ENCODE measurements at places on chromosomes 2 and 18.

DNA sequence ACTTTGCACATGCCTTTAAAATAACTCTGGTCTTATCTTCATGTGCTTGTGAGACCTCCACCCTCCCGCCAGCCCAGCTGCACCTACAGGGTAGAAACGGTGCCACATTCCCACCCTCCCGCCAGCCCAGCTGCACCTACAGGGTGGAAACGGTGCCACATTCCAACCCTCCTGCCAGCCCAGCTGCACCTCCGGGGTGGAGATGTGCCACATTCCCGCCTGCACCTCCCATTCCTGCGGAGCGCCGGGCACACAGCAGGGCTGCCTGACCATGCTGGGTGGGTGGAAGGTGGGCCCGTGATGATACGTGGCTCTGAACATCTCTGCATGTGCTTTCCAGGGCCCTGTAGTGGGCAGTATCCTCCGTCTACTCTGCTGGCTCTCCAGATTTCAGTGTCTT lies 243.7 kb upstream of the PXDN start:
- DNase-seq, result no peak

GRCh38 chr2:8239531-8240088 lies 442.2 kb upstream of the ID2 start:
- DNase-seq, result no peak

- DNase-seq, result no peak
These were observed 38.3 kb upstream of the TEX51 start for GRCh38 chr2:126860385-126860784.

DNA sequence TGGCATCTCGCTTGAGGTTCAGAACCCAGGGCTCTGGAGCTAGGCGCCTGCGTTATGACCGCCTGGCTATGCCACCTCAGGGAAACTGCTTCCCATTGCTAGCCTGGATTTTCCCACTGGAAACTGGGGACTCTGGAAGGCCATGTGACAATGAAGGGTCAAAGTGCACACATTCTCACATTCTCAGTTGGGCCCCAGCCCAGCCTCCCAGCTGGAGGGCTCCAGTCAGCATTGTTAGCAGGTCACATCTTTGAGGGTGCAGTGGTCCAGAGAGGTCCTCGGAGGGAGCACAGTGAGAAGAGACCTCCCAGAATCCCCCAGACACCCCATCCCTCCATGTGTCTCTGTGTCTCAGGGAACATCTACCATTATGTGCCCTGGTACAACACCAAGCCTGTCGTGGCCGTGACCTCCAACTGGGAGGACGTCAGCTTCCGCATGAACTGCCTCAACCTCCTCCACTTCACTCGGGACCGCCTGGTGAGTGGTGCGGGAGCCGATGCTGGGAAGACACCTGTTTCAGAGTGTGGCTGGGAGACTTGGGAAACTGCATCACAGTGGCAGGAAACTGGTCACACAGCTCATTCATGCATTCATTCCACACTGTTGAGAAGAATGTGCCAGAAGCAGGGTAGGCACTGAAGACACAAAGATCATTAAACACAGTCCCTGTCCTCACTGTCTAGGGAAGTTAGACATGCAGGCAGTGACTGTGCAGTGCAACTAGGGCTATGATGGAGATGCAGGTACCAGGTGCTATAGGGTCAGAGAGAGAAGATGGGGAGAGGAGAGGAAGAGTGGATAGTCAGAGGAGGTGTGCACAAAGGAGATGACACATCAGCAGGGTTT lies 41.6 kb downstream of the FER1L5 start:
- no peak for DNase-seq

DNA sequence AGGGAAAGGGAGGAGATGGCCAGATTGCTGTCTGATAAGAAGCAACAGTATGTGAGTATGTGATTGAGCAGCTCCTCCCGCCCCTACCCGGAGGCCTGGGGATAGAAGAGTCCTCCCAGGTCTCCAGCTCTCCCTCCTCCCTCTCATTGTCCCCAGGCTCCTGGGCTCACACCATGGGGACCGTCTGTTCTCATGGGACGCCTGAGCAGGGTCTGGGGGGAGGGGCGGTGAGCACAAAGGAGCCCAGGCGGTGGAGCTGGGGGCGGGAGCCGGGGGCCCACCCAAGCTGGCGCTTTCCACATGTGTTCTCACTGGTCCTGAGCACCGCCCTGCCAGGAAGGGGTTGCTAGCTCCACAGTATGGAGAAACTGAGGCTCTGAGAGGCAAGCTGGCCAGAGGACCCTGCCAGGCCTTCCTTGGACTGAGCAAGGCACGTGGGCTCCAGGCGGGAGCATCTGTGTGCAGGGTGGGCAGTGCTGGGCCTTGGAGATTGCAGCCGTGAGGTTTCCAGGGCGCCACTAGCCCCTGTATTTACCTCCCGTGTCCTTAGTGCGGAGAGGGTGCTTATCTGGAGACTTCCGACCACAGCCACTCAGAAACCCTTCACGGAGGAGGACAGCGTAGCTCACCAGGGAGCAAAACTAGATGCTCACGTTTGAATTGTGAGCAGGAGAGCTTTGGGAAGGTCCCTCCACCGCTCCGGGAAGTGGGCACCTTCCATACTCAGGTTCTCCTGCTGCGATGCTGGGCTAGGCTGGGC lies 37.4 kb downstream of the PDIA6 start:
- no peak for DNase-seq

- DNase-seq, result no peak
These were observed 66.6 kb upstream of the PELI1 start for GRCh38 chr2:64210816-64211215.

- no peak for DNase-seq
These were observed 123.0 kb upstream of the CCDC150 start for GRCh38 chr2:196516564-196516963.

DNA sequence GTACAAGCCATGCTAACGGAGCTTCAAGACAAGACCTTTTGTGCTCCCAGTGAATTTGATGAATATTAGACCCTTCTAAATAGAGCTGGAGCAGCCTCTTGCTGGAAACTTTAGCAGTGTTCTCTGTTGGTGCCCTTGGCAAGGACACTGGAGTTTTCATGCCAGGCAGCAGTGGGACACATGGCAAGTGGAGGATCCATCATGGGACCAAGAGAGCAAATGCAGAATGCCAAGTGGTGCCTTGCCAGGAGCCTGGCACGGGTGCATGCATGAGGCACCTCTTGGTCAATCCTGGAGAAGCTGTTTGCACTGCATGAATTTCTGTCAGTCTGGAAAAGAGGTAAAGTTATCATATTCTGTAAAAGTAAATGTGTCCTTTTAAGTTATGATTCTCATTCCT lies 59.1 kb downstream of the NETO1 start:
- no peak for DNase-seq

GRCh38 chr18:44887227-44887631 lies 206.5 kb downstream of the SETBP1 start:
- peak; percentile 72 for DNase-seq

DNA sequence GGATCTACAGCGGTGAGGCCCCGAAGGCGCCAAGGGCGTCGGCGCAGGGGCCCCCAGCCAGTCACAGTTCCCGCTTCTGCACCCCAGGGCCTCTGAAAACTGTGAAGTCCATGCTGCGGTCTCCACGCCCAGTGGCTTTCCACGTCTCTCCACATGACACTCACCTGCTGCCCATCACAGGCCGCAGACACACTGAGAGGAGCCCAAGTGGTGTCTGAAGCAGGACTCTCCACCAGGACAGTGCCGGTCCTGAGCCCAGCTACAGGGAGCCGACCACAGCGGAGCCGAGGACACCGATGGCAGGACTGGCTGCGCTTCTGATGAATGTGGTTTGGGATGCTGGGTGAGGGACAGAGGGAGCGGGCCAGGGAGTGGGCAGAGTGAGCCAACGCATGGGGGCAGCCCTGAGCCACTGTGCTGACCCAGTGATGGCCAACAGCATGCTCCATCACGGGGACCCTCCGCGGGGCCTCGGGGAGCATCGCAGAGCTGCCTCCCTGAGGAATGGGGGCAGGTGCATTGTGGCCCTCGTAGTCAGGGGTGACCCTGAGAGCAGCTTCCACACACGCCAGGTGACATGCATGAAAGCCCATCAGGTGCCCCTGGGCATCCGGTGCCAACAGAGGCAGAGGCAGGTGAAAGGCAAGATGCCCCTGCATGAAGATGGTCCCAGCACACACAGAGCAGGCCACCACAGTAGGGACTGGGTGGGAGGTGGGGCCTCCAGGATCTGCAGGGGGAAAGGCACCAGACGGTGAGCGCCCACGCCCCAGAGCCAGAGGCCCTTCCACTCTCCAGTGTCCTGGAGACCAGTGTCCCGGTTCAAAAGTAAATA lies 116.6 kb downstream of the HDAC4 start:
- no peak for DNase-seq

GRCh38 chr2:42026272-42026671 lies 21.5 kb upstream of the PKDCC start:
- DNase-seq, result no peak

DNA sequence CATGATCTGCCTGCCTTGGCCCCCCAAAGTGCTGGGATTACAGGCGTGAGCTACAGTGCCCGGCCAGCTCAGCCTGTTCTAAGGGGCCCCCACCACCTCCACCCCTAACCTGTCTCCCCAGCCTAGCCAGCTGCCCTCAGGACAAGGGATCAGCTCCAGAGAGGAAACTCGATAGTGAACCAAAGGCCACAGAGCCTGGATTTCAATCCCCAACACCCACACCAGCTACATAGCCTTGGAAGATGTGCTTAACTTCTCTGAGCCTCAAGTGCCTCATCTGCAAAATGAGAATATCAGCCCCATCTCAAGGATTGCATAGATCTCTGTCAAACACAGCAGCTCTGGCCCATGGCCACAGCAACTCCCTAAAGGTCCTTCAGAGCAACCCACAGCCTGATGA lies 32.0 kb downstream of the BIN1 start:
- DNase-seq, result no peak

DNA sequence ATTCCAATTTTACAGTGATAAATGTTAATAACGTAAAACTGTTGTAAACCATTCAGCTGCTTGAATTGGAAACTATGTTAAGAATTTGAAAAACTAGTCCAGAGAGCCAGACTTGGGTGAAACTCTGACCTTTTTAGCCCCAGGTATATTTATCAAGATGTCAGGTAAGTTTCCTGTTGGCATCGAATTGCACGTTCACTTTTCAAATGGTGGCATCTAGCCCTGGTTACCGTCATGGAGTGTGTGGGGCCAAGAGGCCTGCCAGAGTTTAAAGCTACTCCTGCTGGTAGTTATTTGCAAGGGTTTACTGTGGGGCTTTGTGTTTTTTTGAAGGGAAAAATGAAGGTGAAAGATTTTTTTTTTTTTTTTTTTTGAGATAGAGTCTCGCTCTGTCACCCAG lies 109.9 kb downstream of the WDSUB1 start:
- DNase-seq, result no peak

DNA sequence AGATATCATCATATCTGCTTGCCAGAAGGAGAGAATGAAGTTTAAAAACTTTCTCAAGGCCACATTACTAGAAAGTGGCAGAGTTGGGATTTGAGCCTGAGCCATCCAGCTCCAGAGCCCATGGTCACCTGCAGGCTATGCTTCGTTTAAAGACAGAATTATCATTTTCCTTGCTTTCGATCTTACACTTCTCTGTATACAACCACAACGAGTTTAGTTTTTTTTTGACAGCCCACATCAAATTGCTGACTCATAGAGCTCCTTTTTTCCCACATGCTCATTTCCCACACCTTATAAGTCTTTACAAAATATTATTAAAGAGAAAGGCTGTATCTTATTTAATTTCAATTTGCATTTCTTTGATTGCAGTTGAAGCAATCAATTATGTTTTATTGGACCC lies 6.5 kb downstream of the PLEK start:
- no peak for DNase-seq

DNA sequence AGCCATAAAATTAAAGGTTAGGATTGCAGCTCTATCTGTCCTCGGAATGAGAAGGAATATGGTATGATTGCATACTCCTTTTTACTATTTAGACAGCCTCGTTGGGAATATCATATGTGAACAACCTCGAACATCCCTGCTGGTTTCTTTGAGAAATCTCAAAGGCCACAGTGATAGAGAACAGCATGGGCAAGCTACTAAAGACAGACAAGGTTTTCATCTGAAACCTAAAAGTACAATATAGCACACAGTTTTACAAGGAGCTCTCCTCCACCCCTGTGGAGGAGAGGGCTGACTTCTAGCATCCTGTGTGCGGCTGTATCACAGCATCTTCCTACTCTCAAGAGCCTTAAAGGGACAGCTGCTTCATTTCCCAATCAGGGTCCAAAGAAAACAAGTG lies 104.3 kb downstream of the VWC2L start:
- no peak for DNase-seq

DNA sequence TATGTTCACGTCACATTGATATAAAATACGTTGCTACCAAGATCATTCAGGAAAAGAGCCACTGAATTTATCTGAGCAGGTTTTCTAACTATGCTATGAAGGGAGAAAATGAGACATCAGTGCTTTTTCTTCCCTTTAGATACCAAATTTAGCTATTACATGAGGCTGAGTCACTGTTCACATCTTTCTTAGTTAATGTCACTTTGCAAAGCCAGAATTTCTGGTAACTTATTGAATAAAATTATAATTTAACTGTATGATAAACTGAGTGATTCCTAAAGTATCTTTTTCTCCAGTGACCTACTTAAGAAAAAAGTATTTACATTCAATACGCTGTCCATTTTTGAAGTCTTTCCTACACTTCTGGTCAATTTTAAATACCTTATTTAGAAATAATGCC lies 22.7 kb downstream of the C1D start:
- no peak for DNase-seq

GRCh38 chr2:197011801-197012641 lies 85.5 kb upstream of the PGAP1 start:
- DNase-seq, result peak; percentile 16

GRCh38 chr2:85988914-85989270 lies 100.1 kb upstream of the ST3GAL5 start:
- DNase-seq, result no peak

GRCh38 chr18:22283397-22283796 lies 114.0 kb downstream of the GATA6 start:
- no peak for DNase-seq

- DNase-seq, result no peak
These were observed 177.7 kb downstream of the TMEM247 start for GRCh38 chr2:46657042-46657504.

GRCh38 chr2:65450810-65451209 lies 18.4 kb upstream of the SPRED2 start:
- DNase-seq, result no peak

DNA sequence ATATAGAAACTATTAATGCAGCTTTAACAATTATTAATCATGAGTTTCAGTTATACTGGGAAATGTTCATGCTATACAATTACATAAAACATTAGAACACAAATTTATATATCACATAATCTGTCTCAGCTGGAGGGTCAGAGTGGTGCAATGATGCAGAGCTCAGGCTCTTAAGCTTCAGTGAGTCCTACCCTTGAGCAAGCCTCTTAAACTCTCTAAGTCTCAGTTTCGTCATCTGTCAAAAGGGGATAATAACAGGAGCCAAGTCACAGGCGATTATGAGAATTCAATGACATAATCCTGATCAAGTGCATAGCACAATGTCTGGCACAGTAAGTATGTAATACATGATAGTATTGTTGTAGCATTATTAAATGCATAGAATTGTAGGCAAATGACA lies 46.0 kb downstream of the LAMA1 start:
- DNase-seq, result no peak

- no peak for DNase-seq
These were observed 41.1 kb downstream of the LDAH start for GRCh38 chr2:20781656-20782265.

Data from kidney glomerular epithelial cell (primary cell).